SK-N-SH (cell line): ENCODE measurements at places on chromosomes 16 and 17. TPM values are rescaled to one million over a fixed set of nuclear protein-coding genes. Genes with fewer than 3 reads are reported as not detected.

DNA sequence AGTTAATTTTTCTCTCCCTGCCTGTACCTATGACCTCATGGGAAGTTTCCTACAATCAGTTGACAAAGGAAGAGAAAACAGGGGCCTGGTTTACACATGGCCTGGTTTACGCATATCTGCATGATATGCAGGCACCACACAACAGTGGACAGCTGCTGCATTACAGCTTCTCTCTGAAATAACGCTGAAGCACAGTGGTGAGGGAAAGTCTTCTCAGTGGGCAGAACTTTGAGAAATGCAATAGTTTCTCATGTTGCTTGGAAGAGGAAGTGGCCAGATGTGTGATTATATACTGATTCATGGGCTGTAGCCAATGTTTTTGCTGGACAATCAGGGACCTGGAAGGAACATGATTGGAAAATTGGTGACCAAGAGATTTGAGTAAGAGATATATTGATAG is 324.1 kb upstream of the GOT2 start:
- no peak overlapping the region for H3K27ac ChIP-seq
- H3K27me3 ChIP-seq = no peaks in the 10 kb centered on the region
- DNase-seq = no peak

DNA sequence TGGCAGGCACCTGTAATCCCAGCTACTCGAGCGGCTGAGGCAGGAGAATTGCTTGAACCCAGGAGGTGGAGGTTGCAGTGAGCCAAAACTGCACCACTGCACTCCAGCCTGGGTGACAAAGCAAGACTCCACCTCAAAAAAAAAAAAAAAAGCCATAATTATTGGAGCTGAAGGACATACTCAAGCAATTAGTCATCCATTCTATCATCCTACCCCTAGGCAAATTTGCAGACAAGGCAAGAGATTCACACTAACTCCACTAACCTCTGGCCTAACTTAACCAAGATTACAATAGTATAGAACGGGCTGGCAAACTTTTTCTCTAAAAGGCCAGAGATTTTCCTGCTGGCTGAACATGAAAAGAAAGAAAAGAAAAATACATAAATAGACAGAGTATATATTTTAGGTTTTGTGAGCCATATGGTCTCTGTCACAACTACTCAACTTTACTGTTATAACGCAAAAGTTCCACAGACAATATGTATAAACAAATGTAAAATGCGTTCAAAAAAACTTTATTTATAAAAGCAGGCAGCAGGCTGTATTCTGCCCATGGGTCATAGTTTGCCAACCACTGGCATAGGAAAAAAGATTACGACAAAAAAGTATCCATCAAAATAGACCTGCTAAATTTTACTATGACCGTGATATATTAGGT is 29.7 kb downstream of the BRIP1 start:
- peaks cover 3% of the 10 kb centered on the region for H3K4me1 ChIP-seq
- no peaks in the 10 kb centered on the region; the same call in 1 of the 2 replicates for H3K36me3 ChIP-seq
- H3K27me3 ChIP-seq = no peaks in the 10 kb centered on the region
- no peak overlapping the region for H3K4me3 ChIP-seq

GRCh38 chr17:19369846-19370492 is 7.4 kb upstream of the B9D1 start:
- peaks cover 6% of the 10 kb centered on the region; the same call in 1 of the 2 replicates for H3K4me1 ChIP-seq
- no peak overlapping the region; the same call in 1 of the 2 replicates for H3K27ac ChIP-seq
- H3K27me3 ChIP-seq = no peaks in the 10 kb centered on the region
- no peaks in the 10 kb centered on the region for H3K36me3 ChIP-seq

GRCh38 chr17:65774787-65775186 is 213.3 kb upstream of the AXIN2 start:
- DNase-seq = no peak
- H3K4me1 ChIP-seq = no peaks in the 10 kb centered on the region; the same call in none of the 2 replicates
- no peaks in the 10 kb centered on the region for H3K27me3 ChIP-seq
- peaks cover 3% of the 10 kb centered on the region for H3K36me3 ChIP-seq
- no peak overlapping the region for H3K27ac ChIP-seq

GRCh38 chr17:15380446-15380845 is 39.0 kb upstream of the TEKT3 start:
- H3K36me3 ChIP-seq = no peaks in the 10 kb centered on the region
- no peak for DNase-seq
- H3K4me3 ChIP-seq = no peak overlapping the region
- H3K4me1 ChIP-seq = peaks cover 10% of the 10 kb centered on the region

DNA sequence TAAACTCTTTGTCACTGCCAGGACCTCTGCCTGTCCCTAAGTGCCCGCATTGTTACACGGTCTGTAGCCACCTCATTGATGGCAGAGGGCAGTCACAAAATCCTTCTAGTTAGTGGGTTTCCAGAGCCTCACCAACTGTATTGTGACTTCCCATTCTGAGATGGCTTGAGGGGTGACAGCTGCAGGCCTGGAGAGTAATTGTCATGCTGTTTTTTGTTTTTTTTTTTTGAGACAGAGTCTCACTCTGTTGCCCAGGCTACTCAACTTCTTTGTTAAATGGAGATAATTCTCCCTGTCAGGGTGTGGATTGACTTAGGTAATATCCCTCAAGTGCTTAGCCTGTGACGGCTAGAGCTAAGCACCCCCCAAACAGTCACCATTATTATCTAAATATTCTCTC is 77.9 kb downstream of the SDR42E1 start:
- no peak for DNase-seq
- no peaks in the 10 kb centered on the region for H3K4me1 ChIP-seq
- H3K27ac ChIP-seq = no peak overlapping the region
- no peaks in the 10 kb centered on the region for H3K36me3 ChIP-seq
- no peak overlapping the region for H3K4me3 ChIP-seq

GRCh38 chr17:77516902-77517301 is 376.1 kb downstream of the SEC14L1 start:
- H3K36me3 ChIP-seq = no peaks in the 10 kb centered on the region
- DNase-seq = no peak
- no peaks in the 10 kb centered on the region for H3K27me3 ChIP-seq
- H3K27ac ChIP-seq = no peak overlapping the region
- H3K4me3 ChIP-seq = no peak overlapping the region

DNA sequence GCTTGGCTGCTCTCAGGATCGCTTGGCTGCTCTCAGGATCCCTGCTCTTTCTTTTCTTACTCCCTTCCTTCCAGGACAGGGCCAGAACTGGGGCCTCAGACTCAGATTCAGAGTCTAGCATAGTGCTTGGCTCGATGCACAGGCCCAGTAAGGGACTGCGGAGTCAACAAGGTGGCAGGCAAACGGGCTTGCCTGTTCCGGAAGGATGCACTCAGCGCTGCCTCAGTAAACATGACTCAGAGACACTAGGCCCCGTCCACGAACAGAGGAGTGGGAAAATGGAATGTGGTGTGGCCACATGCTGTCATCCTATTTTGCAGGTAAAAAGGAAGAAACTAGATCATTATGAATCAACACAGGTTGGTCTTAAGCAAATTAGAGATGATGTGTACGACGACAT is 9.8 kb downstream of the SPHK1 start:
- H3K27ac ChIP-seq = no peak overlapping the region
- DNase-seq = no peak
- H3K27me3 ChIP-seq = no peaks in the 10 kb centered on the region
- no peaks in the 10 kb centered on the region for H3K4me1 ChIP-seq
- peaks cover 66% of the 10 kb centered on the region for H3K36me3 ChIP-seq

DNA sequence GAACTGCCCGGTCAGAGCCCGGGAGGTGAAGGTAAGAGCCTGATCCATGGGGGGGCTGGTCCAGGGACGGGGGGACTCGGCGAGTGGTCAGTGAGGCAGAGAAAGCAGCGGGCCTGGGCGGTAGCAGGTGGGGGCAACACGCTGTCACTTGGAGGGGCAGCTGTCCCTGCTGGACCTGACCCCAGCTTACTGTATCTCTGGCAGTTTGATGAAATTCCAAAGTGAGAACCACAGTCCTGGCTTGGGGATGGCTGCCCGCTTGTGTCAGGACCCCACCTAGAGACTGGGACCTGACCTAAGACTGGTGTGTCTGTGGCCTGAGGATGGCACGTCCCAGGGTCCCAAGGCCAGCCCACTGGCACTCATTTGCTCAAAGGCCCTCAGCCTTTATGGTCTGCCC is 35.1 kb upstream of the KSR1 start:
- no peak overlapping the region for H3K27ac ChIP-seq
- H3K27me3 ChIP-seq = no peaks in the 10 kb centered on the region
- no peaks in the 10 kb centered on the region for H3K4me1 ChIP-seq
- no peak overlapping the region for H3K4me3 ChIP-seq
- no peaks in the 10 kb centered on the region for H3K36me3 ChIP-seq
- DNase-seq = no peak

DNA sequence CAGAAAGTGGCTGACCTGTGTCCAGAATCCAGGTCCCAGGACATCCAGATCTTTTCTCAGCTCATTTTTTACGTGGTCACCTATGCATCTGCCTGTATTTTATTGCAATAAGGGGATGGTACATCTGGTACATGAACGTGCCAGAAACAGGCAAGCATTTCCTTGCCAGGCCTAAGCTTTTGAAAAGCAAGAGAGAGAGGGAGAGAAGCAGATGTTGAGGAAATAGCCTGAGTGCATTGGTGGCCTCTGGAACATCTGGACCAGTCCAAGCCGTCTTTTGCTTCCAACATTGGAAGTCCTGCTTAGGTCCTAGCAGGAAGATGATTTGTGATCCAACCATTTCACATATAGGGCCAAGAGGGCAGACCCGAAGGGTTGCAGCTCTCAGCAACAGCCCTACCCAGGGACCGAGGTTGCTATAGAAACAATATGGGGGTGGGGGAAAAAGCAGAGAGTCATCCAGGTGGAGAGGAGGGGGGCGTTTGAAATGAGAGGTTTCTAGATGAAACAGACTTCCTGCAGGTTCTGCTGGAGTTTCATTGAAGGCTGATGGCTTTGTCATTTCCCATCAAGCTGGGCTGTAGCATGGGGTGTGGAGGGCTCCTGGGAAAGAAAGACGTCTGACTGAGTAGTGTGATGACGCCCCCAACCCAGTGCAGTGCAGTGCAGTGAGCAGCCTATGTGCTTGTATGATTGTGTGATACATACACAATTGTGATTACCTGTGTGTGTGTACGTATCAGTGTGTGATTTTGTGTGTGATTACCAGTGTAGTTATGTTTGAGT is 61.6 kb downstream of the SHISA6 start:
- no peak overlapping the region for H3K4me3 ChIP-seq
- no peak overlapping the region for H3K27ac ChIP-seq
- H3K4me1 ChIP-seq = no peaks in the 10 kb centered on the region
- DNase-seq = no peak
- H3K27me3 ChIP-seq = no peaks in the 10 kb centered on the region

- H3K36me3 ChIP-seq = no peaks in the 10 kb centered on the region
- peak within 1 kb of the TSS; percentile 65 for H3K4me3 ChIP-seq
- H3K4me1 ChIP-seq = peaks cover 69% of the 10 kb centered on the region
- DNase-seq = peak; percentile 67
Measured at GRCh38 chr17:40309031-40309948, at the start of gene RARA. Gene RARA, plus strand, starts transcription at chr17:40309180. Its CDS starts 22,039 bp downstream, at chr17:40331219.

- peak overlapping the region; percentile 91 for H3K27ac ChIP-seq
- H3K4me3 ChIP-seq = no peak overlapping the region
- H3K4me1 ChIP-seq = peaks cover 45% of the 10 kb centered on the region; the same call in 1 of the 2 replicates
- no peaks in the 10 kb centered on the region for H3K27me3 ChIP-seq
- H3K36me3 ChIP-seq = peaks cover 27% of the 10 kb centered on the region
Measured at GRCh38 chr17:75691801-75692626, 24.9 kb downstream of the SAP30BP start.

ABAT gene
- 4.7 and 7.3 TPM in 2 replicates for polyA plus RNA-seq

ZNF18 gene
- 3.2 and 5.5 TPM in 2 replicates for polyA plus RNA-seq

ITGAD gene
- polyA plus RNA-seq = not detected in 2 replicates

CBLN1 gene
- polyA plus RNA-seq = 0.16 TPM in 1 of 2 replicates, not detected in the other
